Progenitor cell of endocrine pancreas (in vitro differentiated cells): ENCODE measurements at places on chromosomes 1 and 21. TPM values are rescaled to one million over a fixed set of nuclear protein-coding genes. Genes with fewer than 3 reads are reported as not detected.

Gene HP1BP3
- total RNA-seq = 361 and 385 TPM in 2 replicates

DNA sequence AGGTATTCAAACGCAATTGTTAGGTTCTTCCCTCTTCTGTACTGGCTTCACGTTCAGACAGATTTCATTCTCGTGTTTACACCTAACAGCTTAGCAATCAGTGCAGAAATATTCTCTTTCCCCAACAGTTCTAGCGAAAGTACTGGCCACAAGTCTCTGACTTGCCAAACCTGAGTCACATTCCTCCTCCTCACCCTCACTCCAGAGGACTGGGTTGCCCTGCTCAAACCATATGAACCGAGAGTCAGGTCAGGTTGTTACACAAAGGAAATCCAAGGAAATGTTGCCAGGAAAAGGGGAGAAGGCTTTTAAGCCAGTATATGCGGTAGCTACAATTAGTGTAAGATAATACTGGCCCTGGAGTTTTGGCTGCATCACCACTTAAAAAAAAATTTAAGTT lies 282.5 kb downstream of the RGS7 start:
- no peak for DNase-seq

DNA sequence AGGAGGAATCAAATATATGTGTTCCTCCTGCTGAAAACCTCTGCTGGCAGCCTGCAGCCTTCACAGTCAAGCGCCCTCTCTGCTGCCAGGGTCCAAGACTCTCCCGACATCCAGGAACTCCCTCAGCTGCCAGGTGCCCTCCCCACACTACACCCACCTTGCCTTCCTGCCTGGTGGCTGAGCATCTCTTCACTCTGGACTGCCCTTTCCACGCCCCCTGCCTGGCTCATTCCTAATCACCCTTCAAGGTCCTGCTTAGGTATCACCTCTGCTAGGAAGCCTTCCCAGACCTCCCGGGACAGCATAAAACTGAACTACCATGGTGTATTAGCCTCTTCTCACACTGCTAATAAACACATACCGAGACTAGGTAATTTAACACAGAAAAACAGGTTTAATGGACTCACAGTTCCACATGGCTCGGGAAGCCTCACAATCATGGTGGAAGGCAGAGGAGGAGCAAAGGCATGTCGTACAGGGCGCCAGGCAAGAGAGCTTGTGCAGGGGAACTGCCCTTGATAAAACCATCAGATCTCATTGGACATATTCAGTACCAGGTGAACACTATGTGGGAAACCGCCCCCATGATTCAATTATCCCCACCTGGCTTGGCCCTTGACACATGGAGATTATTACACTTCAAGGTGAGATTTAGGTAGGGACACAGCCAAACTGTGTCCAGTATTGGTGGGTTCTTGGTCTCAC lies 15.3 kb downstream of the LDLRAD1 start:
- DNase-seq = no peak

- peak; percentile 23 for DNase-seq
Observed at GRCh38 chr1:119885903-119886783, 10.2 kb downstream of the ADAM30 start.

- DNase-seq = no peak
Observed at GRCh38 chr1:170213596-170213995, 67.8 kb downstream of the NTMT2 start.

Gene TMPRSS15
- total RNA-seq = not detected in 2 replicates

DNA sequence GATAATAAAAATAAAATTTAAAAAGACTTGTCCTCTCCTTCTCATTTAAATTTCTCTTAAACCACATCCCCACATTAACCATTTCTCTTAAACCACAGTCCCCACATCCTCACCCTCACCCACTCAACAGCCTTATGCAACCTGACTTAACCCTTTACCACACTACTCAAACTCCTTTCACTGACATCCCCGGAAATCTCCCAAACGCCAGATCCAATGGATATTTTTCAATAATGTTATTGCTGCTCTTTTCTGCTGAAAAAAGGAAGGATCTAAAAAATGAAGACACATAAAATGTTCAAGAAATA lies 54.2 kb upstream of the EEIG2 start:
- DNase-seq = no peak
